Kidney (tissue), 22 donors: ENCODE measurements at places on chromosomes 3 and 15. TPM values are rescaled to one million over a fixed set of nuclear protein-coding genes. Genes with fewer than 3 reads are reported as not detected.

FMN1 gene
- 0.71 TPM for polyA plus RNA-seq

DNA sequence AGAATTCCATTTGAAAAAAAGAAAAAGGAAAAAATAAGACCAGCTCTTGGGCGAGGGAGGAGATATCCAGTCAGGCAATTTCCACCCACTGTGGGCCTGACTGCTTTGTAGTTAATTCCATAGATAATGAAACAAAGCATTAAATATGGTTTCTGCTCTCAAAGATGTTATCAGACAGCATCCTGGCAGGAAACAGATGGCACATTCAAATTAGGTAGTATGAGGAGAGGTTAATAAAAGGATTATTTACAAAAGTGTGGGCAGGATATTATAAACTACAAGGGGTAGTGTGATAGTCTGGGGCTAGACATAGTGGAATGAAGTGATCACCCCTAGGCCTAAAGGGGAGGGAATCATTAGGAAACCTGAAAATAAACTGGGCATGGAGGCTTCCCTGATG is 193.2 kb downstream of the CLSTN2 start:
- DNase-seq = no peak

GRCh38 chr3:167453815-167454214 is 20.0 kb downstream of the SERPINI2 start:
- DNase-seq = no peak

DNA sequence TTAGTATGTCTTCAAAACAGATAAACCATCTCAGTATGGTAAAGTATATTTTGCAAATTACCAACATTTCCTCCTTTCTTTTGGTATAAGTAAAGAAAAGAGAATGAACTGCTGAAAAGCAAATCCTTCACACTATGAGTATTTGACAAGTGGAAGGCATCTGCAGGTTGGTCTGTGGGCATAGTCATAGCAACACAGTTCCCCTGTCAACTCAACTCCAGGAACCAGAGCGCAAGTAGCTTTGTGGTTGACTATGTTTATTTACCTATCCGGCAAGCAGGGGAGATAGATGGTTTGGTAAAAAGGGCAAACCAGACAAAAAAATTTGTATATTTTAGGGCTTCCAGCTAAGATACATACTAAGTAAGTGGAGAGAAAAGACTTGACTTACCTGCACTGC is 88.3 kb upstream of the PPIB start:
- DNase-seq = no peak

GRCh38 chr15:94277485-94277884 is 46.1 kb downstream of the MCTP2 start:
- no peak for DNase-seq

GRCh38 chr15:70507772-70508371 is 255.5 kb downstream of the UACA start:
- DNase-seq = no peak

DNA sequence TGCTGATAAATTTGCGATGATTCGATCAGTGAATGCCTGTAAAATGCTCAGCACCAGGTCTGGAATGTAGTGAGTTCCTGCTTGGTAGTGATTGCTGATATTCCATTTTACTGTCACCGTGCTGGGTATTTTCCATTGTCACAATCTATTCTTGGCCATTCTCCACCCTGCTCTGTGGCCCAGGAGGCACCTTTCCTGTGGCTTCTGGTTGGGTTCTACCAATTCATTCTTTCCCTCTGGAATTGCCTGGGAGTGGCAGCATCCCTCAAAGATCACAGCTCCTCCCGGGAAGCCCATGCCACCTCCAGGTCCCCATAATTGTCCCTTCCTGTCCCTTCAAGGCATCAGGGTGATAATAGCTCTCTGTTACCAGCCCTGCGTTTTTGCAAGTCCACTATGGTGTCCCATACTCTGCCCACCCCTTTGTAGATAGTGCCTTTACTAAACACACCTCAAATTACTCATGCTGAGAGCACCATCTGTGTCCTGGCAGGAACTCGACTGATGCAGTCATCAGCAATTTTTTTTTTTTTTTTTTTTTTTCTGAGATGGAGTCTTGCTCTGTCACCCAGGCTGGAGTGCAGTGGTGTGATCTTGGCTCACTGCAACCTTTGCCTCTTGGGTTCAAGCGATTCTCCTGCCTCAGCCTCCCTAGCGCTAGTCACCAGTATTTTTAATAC is 177.8 kb upstream of the PROK2 start:
- DNase-seq = no peak

GRCh38 chr3:143998266-143998665 is 26.6 kb downstream of the DIPK2A start:
- DNase-seq = no peak

GRCh38 chr3:141055536-141056445 is 4.6 kb downstream of the SPSB4 start:
- DNase-seq = no peak
